Stimulated activated CD4-positive, alpha-beta T cell treated with anti-CD3 and anti-CD28 coated beads, Interleukin-15, amount 100 ng/mL, for 1 hour (primary cell): ENCODE measurements at places on chromosomes 1 and 21.

- no peak for DNase-seq
Measured at GRCh38 chr21:31560479-31560878, 99.0 kb upstream of the SOD1 start.

DNA sequence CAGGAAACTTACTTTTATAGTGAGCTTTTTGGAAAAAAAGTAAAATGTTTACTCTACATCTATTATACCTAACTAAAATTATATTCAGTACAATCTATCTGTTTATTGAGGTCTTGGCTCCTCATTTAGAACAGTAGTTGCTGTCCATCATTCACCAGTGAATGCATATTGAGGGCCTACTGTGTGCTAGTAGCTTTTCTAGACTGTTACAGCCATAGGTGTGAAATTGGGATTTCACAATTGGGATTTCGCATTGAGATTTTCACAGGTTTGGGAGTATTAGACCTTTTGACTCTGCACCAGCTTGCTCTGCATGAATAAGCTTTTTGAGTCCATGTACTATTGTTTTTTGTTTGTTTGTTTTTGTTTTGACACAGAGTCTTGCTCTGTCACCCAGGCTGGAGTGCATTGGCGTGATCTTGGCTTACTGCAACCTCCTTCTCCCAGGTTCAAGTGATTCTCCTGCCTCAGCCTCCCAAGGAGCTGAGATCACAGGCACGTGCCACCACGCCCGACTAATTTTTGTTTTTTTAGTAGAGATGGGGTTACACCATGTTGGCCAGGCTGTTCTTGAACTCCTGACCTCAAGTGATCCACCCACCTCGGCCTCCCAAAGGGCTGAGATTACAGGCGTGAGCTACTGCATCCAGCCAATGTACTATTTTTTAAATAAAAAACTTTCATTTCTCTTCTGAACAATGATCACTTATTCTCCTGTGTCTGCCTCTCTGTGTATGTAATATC is 47.2 kb upstream of the ERRFI1 start:
- no peak for DNase-seq

DNA sequence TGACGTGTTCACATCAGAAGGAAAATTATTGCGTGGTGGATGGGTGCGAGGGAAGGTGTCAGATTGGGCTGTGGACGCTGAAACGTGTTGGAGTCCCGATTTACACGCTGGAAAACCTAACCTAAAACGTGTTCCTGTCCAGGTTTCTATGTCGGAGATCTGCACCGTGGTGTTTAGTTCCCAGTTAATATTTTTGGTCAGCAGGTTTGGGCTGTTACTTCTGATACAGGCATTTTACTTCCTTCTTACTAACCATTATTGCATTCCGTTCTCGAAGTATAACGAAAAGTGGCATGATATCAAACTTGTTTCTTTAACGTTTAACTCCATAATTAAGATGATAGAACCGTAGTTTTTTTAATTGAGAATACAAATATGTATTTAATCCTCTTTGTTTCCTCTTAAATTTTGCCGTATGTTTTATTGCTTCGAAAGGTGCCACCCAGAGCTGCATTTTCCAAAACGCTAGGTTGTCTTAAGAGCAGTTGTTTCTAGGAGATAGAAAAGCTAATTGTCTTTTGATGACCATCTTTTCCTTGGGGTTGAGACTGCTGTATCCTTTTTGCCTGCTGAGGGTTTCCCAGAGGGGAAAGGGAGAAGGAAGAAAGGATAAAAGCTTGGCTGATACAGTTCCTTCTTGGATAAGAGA is 1.3 kb downstream of the ADARB1 start:
- no peak for DNase-seq

- no peak for DNase-seq
Measured at GRCh38 chr21:42735061-42735460, 81.6 kb downstream of the PDE9A start.

- DNase-seq: no peak
Measured at GRCh38 chr1:100306735-100307313, 40.8 kb downstream of the RTCA start.

GRCh38 chr1:47767741-47768100 is 229.5 kb downstream of the TRABD2B start:
- no peak for DNase-seq

DNA sequence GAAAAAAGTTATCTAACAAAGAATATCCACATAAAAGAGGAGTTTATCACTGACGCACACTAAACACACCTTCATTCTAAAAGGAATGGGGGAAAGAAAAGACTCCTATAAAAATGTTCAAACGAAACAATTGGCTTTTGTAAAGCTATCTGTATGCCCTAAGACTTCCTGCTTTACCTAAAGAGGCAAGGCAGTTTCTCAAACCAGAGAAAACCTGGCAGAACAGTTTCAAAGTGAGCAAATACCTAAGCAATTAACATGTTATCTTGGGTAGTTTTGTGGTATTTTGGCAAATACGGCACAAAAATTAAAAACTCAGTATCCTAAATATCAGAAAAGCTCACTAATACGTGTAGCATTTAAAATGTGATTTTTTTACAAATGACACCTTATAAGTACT is 1.9 kb downstream of the PUM1 start:
- DNase-seq: no peak
